Fibroblast of villous mesenchyme (primary cell): ENCODE measurements at places on chromosomes 2 and 18. TPM values are rescaled to one million over a fixed set of nuclear protein-coding genes. Genes with fewer than 3 reads are reported as not detected.

Gene CHRNG
- total RNA-seq: not detected in 2 replicates

Gene TUBA3D
- not detected in 2 replicates for total RNA-seq

Gene KIAA1328
- 6.0 and 7.7 TPM in 2 replicates for total RNA-seq

Gene SLC5A7
- not detected in 2 replicates for total RNA-seq

Gene KATNAL2
- 1.3 and 2.9 TPM in 2 replicates for total RNA-seq

Gene GFPT1
- total RNA-seq: 55.4 and 75.1 TPM in 2 replicates

Gene TSGA10
- total RNA-seq: 1.9 and 3.0 TPM in 2 replicates
